ENCODE measurements at places on chromosomes 7 and 10.

- DNase-seq = no peak
Measured at GRCh38 chr10:109215291-109216075, 707.8 kb downstream of the XPNPEP1 start.

DNA sequence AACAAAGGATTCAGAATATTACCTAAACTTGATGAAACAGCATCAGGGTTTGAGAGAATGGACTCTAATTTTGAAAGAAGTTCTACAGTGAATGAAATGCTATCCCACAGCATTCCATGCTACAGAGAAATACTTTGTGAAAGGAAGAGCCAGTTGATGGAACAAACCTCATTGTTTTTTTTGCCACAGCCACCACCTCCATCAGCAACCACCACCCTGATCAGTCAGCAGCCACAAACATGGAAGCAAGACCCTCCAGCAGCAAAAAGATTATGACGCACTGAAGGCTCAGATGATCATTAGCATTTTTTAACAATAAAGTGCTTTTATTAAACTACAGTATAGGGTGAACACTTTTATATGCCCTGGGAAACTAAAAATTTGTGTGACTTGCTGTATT lies 98.7 kb downstream of the LRRC4 start:
- no peak for DNase-seq

DNA sequence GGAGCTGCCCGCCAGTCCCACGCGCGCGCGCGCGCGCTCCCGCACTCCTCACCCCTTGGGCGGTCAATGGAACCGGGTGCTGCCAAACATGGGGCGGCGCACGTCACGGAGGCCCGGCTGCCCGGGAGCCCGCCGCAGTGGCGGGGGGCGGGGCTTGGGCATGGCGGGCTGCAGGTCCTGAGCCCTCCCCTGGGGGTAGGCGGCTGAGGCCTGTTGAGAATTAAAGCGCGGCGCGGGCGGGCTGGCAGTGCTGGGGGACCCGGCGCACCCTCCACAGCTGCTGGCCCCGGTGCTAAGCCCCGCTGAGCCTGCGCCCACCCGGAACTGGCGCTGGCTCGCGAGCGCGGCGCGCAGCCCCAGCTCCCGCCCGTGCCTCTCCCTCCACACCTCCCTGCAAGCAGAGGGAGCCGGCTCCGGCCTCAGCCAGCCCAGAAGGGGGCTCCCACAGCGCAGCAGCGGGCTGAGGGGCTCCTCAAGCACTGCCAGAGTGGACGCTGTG lies 634.2 kb downstream of the ANKRD7 start:
- DNase-seq = no peak

DNA sequence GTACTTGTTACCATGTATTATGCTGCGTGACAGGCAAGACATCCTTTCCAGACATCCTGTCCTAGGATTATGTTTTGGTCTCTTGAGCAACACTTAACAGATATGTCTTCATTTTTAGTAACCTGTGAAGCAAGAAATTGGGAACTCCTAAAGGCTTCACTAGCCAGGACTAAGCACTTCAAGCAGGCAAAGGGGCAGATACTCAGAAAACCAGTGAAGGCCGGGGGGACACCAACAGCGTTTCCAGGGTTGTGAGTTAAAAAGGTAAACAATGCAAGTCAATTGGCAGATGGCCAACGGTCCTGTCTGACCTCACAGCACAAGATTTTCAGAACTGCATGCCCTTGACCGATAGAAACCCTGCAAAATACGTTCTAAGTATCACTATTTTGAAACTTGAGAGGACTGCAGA lies 77.6 kb upstream of the SFMBT2 start:
- DNase-seq = no peak

- no peak for DNase-seq
Measured at GRCh38 chr10:16741540-16741939, 75.7 kb downstream of the RSU1 start.

- DNase-seq = no peak
Measured at GRCh38 chr7:45349090-45349489, 191.5 kb downstream of the RAMP3 start.

DNA sequence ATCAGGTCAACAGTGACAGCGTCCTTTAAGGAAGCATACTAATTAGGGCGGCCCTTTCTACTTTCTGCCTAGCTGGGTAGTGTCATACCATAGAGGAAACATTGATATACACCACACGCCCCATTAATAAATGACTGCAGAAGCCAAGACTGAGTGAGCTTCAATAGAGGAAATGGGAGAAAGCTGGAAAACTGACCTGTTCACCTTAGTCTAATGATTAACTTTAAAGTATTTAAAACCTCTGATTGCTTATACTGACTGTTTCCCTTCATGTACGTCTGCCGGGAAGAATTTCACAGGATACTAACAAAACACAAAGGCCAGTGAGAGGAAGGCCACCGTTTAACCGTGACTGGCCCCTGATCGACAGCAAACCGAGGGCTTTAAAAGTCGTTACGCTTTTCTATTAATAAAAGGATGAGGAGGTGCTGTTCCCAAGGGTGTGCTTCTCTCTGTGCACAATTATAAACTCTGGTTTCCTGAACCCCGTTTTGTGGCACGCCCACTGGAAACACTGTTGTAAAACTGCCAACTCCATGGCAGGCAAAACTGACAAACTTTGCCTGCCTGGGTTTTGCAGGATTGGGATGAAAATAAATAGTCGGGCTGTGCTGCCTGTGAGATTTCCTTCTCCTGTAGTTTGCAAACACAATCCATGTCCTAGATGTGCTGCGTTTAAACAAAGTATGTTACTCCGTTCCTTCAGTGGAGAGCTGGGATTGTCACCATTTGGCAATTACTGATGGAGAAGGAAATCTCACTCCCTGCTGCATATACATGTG lies 137.6 kb downstream of the NRP1 start:
- DNase-seq = no peak

DNA sequence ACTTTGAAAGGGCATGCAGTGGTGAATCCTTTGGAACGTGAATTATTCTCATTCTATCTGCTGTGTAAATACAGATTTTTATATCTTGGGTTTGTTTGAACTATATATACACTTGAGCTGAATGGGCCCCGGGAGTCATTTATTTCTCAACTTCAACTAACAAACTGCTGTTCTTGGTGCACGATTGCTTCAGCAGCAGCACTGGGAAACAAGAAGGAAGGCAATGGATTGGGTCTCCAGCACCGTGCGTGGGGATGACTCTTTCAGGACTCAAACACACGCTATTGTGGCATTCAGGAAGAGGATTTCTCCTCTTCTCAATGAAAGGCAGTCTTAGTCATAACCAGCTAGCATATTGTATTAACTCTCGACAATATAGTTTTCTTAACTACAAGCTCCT lies 226.0 kb upstream of the NFE2L3 start:
- DNase-seq = no peak

- DNase-seq = no peak
Measured at GRCh38 chr10:125000366-125001312, 58.7 kb downstream of the ZRANB1 start.

- no peak for DNase-seq
Measured at GRCh38 chr10:110505130-110505770, 7.5 kb downstream of the DUSP5 start.

All from activated CD4-positive, alpha-beta memory T cell treated with anti-CD3 and anti-CD28 coated beads, Interleukin-2, amount 10 ng/mL, durations not matched to agents 7 days and 5 days (primary cell).